ENCODE measurements at places on chromosomes 13 and 19.

- DNase-seq = no peak
These were observed 2.2 kb upstream of the FCHO1 start for GRCh38 chr19:17748884-17749638.

DNA sequence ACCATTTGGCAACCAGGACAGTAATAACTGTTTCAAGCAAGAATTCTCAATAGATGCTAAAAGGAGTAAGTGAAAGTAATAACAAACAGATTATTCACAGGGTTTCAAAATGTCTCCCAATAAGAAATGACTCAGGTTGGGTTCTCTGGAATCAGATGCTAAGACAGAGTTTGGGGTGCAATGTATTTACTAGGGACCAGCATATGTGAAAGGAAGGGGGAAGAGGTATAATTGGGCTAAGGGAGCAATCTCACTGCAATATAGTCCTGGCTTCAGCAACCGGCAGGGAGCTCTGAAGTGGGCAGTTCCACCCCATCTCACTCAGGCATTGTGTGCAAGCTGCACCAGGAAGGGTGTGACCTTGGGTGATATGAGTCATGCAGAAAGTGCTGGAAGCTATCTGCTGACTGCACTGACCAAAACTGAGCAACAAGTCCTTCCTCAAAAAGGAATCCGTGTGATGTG lies 23.4 kb downstream of the ZDHHC20 start:
- peak; percentile 63 for DNase-seq

GRCh38 chr19:21767065-21767800 lies at the start of gene ZNF100:
TSS of gene ZNF100 (minus strand) at chr19:21767579. CDS start at chr19:21767429, 150 bp downstream.
- DNase-seq = peak; percentile 90

GRCh38 chr19:56562766-56563165 lies 4.5 kb upstream of the ZNF470 start:
- no peak for DNase-seq

GRCh38 chr13:74288361-74288911 lies 154.2 kb upstream of the KLF12 start:
- DNase-seq = peak; percentile 32

DNA sequence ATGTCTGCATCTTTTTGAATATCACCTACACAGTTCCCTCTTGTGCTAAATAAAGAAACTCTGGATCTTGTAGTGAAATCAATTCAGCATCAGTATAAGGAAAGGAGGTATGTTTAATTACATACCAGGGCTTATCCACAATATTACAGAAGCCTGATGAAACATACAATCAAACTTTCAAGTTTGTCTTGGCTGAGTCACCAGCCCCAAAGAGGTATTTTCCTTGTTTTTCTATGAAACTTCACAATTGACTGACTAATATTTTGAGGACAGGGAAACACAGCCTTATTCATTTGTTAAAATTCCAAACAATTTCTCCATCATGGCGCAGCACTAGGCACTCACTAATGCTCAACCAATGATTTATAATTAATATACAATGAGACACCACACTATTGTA lies 952.4 kb downstream of the PCDH17 start:
- no peak for DNase-seq

DNA sequence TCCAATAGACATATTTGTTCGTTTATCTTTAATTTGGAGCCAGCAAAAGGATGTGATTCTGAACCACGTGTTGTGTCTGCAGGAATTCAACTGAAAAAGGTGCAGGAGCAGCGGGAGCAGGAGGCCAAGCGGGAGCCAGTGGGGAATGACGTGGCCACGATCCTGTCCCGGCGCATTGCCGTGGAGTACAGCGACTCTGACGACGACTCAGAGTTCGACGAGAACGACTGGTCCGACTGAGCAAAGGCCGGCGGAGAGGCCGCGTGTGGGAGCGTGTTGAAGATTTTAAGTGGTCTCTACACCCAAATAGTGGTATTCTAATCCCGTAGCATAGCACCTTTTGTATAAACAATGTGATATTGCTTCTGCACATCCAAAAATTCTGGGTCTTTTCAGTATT lies 75.0 kb downstream of the GPR12 start:
- no peak for DNase-seq

DNA sequence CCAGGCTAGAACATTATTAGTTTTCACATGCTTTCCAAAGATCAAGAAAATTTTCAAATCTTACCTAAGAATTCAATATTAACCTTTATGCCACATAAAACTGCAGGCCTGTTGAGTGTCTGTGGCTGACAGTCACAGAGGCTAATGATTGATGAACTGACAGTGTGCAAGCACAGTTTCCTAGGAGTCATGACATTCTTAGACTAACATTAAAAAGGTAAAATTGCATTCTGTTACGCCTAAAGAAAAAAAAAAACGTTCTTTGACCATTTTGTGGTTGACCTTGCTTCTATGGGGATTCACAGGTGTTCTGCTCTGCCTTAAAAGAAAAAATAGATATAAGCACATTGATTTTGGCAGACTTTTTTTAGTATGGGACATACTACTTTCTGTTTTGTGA lies 1776.2 kb downstream of the PCDH9 start:
- no peak for DNase-seq

- no peak for DNase-seq
These were observed 410.9 kb upstream of the SPRY2 start for GRCh38 chr13:80751854-80752253.

- DNase-seq = no peak
These were observed 2.6 kb downstream of the ADAT3 start for GRCh38 chr19:1907563-1908363.

DNA sequence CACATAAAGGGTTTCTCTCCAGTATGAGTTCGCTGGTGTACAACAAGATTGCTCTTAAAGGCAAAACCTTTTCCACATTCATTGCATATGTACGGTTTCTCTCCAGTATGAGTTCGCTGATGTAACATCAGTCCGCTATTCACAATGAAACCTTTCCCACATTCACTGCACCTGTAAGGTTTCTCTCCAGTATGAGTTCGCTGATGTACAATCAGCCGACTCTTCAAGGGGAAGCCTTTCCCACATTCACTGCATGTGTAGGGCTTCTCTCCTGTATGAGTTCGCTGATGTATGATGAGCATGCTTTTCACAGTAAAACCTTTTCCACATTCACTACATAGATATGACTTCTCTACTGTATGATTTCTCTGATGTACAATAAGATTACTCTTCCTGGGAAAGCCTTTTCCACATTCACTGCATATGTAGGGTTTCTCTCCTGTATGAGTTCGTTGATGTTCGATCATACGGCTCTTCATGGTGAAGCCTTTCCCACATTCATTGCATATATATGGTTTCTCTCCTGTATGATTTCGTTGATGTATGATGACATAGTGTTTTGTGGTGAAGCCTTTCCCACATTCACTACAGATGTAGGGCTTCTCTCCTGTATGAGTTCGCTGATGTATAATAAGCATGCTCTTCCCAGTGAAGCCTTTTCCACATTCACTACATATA lies 6.0 kb upstream of the ZNF614 start:
- no peak for DNase-seq

DNA sequence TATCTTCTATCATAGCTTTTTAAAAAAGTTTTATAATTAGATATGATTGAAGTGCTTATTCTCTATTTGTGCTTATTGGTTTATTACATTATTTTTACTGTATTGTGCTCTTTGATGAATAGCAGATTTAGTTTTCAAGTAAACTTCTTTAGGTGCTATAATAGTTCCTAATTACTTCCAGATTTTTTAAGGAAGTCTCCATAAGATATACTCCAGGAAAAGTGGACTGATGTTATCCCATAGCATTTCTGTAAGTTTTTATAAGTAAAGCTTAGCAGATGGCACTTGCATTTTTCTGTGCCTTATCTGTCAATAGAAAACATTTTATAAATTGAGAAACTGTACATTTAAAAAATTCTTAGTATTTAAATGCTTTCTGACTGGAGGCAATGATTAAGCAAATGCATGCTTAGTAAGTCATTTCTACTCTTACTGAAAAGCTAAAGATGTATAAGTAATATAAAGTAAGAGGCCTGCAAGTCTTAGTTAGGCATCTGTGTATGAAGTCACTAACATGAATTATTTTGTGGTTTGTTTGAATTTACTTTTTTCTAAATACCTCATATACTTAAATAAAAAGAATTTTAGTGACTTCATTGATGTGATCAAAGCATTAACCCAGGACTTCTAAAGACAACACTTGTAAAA lies 182.8 kb downstream of the MAB21L1 start:
- DNase-seq = no peak

- DNase-seq = no peak
These were observed 325.9 kb downstream of the FOXO1 start for GRCh38 chr13:40340368-40341095.

DNA sequence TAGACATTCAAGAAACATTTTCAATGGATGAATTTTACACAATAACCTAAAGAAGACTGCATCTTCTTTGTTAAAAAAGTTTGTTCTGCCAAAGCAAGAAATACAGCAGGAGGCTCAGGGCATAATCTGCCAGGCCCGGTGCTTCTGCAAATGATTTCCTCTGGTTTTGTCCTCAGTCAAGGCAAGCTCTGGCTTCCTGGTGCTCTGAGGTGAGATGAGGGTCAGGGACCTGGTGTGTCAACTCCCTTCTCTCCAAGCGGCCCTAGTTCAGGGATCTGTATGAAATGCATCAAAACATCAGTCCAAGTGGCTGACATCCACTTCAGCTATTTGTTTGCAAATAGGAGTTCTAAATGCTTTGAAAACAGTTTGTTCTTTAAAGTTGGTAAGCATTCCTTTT lies 31.6 kb downstream of the LACC1 start:
- DNase-seq = no peak

GRCh38 chr13:88071371-88071770 lies 400.2 kb downstream of the SLITRK5 start:
- DNase-seq = no peak

DNA sequence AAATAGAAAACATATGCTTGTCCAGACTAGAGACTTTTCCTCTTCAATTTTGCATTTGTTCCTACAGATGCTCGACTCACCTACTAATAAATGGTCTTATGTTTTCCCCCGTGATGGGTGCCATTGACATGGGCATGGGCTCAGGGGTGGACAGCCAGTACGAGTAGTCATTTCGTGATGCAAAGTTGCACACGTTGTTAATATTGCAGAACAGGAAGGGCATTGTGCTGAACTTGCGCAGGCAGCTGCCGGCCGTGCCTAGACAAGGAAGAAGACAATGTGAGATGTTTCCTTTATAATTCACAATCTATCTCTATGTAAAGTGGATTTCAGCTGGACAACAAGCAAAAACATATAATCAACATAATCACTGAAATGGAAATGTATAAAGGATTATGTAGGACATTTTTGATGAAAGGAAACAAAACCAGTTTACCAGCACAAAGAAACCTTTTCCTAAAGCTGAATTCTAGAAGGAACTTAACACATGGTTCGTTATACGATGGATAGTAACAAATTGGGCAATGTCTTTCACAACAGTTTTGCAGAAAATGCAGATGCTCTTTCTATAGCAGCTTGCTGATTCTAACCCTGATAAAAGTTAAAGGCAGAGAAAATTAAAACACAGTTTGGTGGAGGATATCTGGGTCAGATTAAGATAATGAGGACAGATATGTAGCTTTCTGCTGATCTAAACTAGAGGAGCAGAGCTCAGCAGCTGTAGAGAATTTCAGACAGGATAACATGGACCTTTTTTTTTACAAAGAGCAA lies 145.7 kb downstream of the COL4A1 start:
- no peak for DNase-seq

- no peak for DNase-seq
These were observed 1417.1 kb upstream of the ATXN8OS start for GRCh38 chr13:68690567-68690966.

DNA sequence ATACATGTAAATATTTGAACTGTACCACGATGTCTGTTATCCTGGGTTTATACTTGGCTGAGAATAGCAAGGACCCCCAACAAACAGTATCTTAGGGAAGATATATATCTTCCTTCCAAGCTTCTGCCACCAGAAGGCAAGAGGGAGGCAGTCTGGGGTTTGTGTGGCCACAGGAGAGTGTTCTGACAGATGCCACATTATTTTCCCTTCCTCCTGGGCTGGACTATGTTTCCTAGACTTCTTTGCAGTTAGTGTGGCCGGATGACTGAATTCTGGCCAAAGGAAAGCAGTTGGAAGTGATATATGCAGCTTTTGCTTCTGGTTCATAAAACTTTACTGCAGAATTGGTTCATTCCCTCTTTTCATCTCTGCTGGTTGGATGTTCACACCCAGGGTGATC lies 39.9 kb upstream of the TMTC4 start:
- no peak for DNase-seq

GRCh38 chr19:7851623-7852500 lies 21.8 kb downstream of the EVI5L start:
- no peak for DNase-seq

DNA sequence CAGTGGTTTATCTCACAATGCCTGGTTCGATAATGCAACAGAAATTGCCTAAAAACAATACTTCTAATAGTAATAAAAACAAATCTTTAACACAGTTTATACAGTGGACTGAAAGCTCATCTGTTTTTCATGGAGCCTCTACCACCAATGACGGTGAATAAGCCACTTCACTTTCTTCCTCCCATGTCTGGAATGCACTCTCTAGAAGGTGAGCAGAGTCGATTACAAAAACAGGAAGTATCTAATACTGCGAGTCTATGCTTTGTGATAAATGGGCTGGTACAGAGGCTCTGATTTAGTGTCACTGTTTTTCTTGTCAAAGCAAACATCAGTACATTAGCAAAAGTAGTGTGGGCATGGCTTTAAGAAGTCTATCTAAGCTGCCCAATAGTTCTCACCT lies 1348.6 kb upstream of the SLC10A2 start:
- DNase-seq = no peak

DNA sequence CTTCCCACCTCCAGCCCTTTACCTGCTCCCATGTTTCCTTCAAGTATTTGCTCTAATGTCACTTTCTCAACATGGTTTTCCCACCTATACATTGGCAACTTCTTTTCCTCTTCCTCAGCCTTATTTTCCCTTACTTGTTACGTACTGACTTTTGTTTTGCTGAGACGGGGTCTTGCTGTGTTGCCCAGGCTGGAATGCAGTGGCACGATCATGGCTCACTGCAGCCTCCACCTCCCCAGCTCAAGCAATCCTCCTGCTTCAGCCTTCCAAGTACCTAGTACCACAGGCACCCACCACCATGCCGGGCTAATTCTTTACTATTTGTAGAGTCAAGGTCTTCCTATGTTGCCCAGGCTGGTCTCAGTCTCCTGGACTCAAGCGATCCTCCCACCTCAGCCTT lies 5.0 kb downstream of the PRODH2 start:
- no peak for DNase-seq

GRCh38 chr19:57406516-57407123 lies 4.3 kb upstream of the ZNF17 start:
- peak; percentile 81 for DNase-seq
